ENCODE measurements at places on chromosomes 5 and 9.

- no peak for DNase-seq
These were observed 46.0 kb downstream of the AHRR start for GRCh38 chr5:367358-368130.

DNA sequence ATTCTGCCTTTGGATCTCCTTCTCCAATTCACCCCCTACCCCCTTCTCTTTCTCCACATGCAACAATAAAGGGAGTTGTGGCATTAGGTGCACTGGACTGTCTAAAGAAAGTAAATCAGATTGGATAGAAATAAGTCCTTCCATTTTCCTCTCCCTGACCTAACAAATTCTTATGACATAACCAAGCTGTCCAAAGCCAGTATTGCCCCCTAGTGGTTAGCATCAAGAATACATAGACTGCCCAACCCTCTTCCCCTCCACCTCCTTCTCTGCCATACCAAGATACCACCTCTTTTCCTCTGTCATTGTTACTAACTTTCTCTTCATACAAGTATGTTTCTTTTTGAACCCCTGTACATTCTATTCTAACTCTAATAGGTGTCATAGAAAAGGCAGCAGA, 45.7 kb downstream of the PPARGC1B start:
- peak; percentile 6 for DNase-seq

DNA sequence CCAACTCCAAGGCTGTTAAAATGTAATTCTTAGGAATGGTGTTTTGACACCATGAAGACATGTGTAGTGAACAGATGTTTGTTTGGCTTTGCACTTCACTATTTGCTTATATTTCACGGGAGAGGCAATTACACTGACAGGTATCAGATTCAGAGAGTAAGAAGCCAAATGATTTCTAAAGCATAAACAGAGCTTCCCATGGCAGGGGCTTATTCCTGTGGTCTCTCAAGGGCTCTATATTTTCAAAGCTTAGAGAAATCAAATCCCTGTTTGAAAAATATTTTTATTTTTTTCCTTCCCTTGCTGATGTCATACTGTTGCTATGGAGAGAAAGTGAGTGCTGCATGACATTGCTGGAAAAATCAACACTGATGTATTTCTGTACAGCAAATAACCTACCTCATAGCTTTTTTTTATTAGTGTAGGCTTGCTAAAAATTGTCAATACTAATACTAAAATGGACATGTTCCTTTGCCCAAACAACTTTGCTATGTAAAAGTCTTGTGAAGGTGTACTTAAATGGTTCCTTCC, 161.4 kb downstream of the GIN1 start:
- no peak for DNase-seq

- DNase-seq: no peak
These were observed 37.3 kb downstream of the ARHGEF28 start for GRCh38 chr5:73663161-73663859.

GRCh38 chr5:119996128-119996527, 366.8 kb downstream of the FAM170A start:
- DNase-seq: no peak

- DNase-seq: no peak
These were observed 16.1 kb upstream of the FAM174A start for GRCh38 chr5:100519075-100519474.

GRCh38 chr9:76403352-76403751, 9.1 kb upstream of the RFK start:
- DNase-seq: no peak

GRCh38 chr5:159171274-159171673, 38.1 kb downstream of the RNF145 start:
- no peak for DNase-seq

- no peak for DNase-seq
These were observed 21.6 kb upstream of the C5orf46 start for GRCh38 chr5:147927901-147928300.

GRCh38 chr9:87433853-87434252, 63.8 kb upstream of the DAPK1 start:
- DNase-seq: no peak

- DNase-seq: no peak
These were observed 34.2 kb downstream of the ASS1 start for GRCh38 chr9:130478736-130479575.

DNA sequence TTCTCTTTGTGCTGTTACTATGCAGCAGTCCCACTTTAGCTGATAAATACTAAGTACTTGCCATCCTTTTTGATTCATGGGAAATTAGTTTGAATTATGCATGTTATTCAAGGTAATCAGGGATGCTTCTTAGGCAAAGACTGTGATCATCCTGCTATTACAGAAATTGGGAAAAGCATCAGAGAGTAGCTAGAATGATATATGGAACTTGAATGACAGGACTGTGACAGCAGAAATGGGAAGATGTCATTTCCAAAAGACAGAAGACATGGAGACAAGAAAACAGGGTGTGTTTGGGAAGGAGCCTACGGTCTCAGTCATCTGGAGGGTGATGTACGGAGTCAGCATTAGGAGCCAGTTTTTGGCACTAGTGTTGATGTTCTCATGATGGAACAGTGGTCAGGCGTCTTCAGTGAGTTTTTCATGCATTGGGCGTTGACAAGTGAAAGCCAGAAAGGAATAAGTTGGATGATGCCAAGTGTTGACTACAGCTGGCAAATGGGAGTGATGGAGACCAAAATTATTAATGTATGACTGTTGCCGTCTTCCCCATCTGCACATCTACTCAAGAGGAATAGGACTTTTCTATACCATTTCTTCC, 70.4 kb downstream of the TMEM167A start:
- DNase-seq: no peak

- no peak for DNase-seq
These were observed 6.1 kb downstream of the GARIN3 start for GRCh38 chr5:157160001-157160400.

DNA sequence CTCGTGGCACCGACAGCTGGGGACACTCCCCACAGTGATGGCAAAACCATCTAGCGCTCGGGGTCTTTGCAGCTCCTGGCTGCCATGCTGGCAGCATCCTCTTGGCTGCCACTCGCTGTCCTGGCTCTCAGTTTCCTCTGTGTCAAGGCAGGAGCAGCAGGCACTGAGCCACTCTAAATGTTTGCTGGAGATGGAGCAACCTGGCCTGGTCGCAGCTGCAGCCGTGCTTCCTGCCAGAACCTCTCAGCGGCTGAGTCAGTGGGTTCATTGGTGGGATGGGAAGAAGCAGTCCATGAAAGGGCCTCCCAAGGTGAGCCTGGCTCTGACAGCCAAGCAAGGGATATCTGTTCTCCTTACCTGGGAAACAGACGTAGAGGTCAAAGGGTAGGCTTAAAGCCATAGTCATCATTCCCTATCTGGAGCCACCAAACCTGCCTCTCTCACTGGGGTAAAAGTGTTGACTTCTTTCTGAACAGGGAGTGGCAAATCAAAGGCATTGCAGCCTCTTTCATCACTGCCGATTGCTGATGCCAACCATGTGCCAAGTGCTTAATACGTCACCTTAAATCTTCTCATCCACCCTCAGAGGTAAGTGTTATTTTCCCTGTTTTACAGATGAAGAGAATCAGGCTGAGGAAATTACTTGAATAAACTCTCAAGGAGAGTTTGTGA, 304.8 kb upstream of the ZNF462 start:
- DNase-seq: no peak

DNA sequence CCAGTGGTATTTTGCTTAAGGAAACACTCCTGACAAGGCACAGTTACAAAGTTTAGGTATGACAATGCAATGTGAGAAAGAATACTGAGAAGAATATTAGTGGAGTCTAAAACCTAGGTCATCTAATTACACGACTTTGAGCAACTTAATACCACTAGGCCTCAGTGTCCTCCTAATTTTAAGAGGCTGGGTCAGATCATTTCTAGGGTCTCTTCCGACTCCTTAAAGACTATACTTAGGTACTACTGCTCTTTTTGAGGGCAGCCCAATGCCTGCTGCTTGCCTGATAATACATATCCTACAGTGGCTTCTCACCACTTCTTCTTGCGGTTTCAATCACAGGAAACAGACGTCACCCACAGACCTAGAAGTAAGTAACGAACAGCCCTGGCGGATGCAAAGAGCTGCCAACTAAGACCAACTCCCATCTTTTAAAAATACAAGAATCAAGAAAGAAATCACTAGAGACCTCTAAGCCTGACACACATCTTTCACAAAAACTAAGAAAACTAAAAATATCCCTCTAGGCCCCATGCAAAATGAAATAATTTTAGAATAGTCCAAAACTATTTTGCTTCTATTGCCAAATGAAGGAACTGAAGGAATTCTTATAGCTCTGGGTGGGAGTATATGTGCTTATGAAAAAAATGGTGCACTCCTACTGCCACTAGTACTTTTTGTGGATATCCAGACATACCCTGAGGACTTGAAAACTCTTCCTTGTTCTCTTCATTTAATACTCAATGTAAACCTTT, 13.1 kb downstream of the DIAPH1 start:
- DNase-seq: peak; percentile 62

- DNase-seq: no peak
These were observed 245.4 kb upstream of the FBXL7 start for GRCh38 chr5:15254607-15255006.

DNA sequence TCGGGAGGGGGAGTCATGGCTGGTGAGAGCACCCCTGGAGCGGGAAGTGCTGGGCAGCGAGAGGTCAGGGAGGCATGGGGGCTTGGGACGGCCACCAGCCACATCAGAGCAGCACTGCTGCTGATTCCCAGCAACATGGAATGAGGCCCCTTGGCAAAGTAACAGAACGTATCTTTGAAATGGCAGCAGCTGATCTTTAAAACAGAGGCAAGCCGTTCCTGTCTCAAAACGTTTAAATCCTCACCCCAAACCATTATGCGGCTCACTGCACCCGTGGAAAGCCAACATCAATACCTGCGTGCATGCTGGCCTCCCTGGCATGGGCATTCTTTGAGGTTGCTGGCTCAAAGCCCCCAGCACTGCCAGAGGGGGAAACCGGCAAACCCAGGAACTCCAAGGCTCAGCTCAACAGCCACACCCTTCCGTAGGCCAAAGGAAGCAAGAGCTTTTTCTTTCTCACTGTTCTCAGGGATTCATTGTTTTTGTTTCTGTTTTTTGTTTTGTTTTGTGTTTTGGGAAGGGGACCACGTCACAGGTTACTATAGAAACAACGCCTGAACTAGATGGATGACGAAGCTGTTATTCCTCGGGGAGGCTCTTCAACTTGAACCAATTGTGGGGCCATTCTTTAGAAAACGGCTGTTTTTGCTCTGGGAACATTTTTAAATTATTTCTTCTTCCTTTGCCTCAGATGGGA, 28.1 kb upstream of the OBP2B start:
- DNase-seq: no peak

- no peak for DNase-seq
These were observed 109.0 kb upstream of the ATP10B start for GRCh38 chr5:160961038-160961437.

- no peak for DNase-seq
These were observed 60.1 kb downstream of the MAT2B start for GRCh38 chr5:163565492-163565891.

DNA sequence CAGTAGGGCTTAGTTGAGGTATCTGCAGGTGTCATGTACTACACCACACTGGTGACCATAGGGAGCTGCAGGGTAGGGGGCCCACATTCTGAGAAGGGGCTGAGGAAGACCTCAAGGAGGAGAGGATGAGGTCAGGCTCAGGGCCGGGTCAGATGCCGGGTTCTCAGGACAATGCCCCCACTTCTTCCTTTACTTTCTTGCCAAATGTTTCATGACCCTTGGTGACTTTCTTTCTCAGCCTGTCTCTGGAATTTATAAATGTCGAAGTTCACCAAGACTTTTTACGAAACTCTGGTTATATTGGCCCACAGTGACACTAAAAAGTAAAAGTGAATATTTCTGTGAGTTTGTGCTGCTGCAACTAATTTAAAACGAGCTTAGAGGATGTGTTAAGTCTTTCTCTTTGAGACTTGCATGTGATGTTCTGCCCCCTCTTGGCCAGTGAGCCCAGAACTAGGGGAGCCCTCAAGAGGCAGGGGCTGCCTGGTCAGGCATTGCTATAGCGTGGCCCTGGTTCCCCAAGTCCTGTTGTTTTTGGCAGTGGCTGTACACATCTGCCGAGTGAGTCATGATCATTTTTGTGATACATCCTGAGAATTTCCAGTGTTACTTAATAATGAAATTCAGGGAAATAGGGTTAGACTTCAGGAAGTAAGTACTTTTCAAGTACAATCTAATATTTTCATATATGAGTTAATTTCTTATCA, 11.2 kb downstream of the ACO1 start:
- no peak for DNase-seq

GRCh38 chr5:55603922-55604321, 69.2 kb upstream of the PLPP1 start:
- DNase-seq: no peak

- no peak for DNase-seq
These were observed 36.3 kb downstream of the FAM163B start for GRCh38 chr9:133572821-133573361.

DNA sequence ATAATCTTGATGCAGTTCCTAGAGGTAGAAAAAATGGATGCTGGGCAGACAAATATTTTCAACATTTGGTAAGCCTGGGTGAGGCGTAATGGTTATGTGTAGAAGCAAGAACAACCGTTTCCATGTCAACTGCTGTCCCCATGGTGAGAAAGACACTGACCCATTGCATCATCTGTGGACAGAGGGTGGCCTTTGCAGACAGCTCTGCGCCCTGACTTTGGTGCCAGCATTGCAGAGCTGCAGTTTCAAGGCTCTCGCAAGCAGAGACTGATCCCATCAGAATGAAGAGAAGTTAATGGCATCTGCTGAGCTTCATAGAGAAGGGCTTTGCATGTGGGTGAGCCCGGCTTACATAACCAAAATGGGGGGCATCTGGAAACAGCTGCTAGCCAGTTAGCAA, 179.0 kb upstream of the ADRA1B start:
- no peak for DNase-seq

GRCh38 chr9:69411931-69412740, 87.1 kb downstream of the ENTREP1 start:
- DNase-seq: no peak

DNA sequence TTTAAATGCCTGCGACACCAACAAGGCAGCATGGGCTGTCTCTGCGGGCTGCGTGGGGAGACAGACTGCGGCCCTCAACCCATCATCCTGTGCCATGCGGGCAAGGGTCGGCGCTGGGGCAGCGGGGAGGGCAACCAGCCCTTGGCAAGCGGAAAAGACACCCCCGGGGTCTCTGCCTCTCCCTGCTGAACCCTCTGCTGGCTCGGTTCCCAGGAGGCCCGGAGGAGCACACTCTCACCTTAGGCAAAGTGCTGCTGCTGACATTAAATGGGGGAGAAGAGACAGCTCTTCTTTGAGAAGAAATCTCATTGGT, 129.6 kb upstream of the PPP1R26 start:
- no peak for DNase-seq

- no peak for DNase-seq
These were observed 83.3 kb downstream of the AOPEP start for GRCh38 chr9:94809778-94810177.

GRCh38 chr5:124906339-124907097, 160.1 kb upstream of the ZNF608 start:
- no peak for DNase-seq

DNA sequence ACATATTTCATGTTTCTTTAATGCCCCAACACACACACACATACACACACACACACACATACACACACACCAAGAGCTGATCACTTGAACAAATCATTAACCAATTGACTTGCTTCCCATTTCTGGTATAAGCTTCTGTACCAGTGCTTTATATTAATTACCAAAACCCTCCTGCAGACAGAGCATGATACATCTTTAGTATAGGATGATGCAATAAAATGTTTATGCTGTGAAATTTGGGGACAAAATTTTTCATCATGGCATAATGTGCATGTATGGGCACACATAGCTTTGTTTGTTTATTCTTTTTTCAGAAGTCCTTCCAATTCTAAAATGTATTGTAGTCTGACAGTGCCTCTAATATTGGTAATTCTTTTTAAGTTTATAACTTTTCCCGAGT, 34.5 kb downstream of the SLC1A3 start:
- no peak for DNase-seq
